Cortex of kidney (tissue), 1 donor: ENCODE measurements at places on chromosomes 4 and X.

- DNase-seq: no peak
Measured at GRCh38 chrX:125507119-125507518, 187.4 kb downstream of the TEX13C start.

DNA sequence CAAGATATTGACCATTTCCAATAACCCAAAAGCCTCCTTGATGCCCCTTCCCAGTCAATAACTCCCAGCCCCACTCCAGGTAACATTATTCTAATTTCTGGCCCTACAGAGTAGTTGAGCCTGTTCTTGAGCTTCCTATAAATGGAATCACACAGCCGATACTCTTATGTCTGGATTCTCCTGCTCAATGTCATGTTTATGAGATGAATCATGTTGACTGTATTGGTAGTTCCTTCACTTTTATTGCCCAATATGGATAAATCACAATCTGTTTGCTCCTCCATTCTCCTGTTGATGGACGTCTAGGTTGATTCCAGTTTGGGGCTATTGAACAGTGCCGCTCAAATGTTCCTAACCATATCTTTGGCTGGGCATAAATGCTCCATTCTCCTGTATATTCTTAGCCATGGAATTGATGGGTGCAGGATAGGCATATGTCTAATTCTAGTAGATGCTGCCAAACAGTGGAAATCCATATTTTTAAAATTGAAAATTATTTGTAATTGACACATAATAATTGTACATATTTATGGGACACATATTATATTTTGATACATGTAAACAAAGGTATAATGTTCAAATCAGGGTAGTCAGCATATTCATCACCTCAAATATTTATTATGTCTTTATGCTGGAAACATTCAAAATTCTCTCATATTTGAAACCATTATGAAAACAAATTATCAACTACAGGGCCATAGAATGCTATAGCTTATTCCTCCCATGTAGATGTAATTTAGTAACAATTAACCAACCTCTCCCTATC, 40.5 kb upstream of the SLC2A9 start:
- DNase-seq: no peak

DNA sequence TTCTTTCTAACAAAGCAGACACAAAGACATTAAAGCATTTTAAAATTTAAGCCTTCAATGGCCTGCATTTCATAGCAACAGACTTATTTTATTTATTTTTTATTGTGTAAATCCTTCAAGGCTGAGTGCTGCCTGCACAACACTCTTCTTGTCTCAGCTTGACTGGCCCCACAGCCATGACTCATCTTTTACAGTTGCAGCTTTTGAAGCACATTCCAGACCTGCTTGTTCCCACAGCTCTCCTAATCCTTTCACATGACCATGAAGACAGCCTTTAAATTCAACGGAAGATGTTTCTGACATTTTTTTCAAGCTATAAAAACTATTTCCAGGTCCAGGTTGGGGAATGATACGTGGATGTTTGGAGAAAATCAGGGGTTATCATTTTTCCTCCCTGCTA, 276.9 kb upstream of the TACR3 start:
- no peak for DNase-seq

DNA sequence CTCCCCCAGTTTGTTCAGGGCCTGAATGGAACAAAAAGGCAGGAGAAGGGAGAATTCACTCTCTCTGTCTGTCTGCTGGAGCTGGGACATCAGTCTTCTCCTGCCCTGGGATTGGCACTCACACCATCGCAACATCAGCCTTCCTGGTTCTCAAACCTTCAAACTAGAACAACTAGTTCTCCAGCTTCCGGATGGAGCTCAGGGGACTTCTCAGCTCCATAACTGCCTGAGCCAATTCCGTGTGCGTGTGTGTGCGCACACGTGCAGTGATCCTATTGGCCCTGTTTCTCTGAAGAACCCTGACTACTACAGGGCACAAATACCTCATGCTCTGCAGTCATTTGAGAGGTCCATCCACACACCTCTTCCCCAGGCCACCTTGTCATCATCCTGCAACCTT, 18.7 kb upstream of the MAN2B2 start:
- DNase-seq: no peak

DNA sequence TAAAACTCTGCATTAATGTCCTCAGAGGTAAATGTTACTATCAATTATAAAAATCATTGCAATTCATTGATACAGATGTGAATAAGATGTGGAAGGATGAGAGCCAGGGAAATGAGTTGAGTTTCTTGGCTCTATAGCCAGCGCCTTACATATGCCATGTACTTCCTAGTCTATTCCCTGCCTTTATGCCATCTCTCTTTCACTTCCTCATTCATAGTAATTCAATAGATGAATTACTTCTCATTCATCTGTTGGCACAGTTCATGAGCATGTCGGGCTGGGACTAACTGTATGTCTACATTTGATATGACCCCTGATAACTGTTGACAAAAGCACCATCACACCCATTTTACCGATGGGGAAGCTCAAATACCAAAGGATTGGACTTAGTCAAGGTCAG, 55.7 kb downstream of the LNX1 start:
- DNase-seq: no peak

GRCh38 chr4:108142870-108143269, 25.9 kb downstream of the LEF1 start:
- DNase-seq: no peak

DNA sequence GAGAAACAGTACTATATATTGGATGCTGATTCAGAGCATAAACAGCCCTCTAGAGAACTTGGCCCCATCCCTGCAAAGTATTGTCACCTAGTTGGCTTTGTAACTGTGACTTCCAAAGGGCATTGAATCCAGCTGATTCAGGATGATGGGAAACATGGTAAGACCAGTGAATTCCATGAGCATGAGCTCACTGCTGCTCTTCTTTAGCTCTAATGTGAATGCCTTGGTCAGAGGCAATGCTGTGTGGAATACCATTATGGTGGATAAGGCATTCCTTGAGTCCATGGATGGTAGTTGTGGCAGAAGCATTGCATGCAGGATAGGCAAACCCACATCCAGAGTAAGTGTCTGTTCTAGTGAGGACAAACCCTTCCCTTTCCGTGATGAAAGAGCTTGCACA, 365.6 kb upstream of the EDA2R start:
- no peak for DNase-seq

- DNase-seq: no peak
Measured at GRCh38 chrX:9286234-9286633, 178.6 kb upstream of the TBL1X start.

- no peak for DNase-seq
Measured at GRCh38 chr4:106478152-106478551, 109.6 kb upstream of the GIMD1 start.

DNA sequence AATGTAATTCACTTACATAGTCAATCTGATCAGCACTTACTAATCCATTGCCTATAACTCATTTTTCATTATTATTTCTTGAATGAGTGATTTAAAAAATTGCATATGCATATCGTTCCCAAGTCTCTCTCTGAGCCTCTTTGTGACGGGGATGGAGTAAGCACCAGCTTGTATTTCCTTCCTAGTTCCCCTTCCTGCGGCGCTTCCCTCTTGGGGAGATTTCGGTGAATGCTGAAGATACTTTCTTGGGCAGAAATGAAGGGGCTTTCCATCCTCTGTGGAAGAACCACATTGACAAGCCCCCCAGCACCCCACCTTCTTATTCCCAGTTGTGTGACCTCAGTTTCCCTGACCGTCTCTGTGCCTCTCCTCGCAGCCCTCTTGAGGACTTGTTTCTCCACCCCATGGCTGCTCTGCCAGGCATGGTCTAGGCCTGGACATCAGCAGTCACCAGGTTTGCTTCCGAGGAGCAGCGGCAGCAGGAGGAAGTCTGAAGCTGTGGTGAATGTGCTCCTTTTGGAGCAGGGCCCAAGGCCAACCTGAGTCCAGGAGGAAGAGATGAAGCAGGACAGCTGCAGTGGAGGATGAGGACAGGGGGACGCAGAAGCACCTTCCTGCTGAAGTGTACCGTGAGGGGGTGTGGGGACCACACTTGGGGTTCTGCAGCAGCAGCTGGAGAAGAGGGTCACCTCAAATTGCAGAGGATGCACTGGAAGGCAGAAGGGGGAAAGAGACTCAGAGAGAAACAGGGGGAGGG, 124.9 kb downstream of the IRF2 start:
- DNase-seq: no peak

GRCh38 chrX:125131164-125131563, 188.5 kb upstream of the TEX13C start:
- DNase-seq: no peak

DNA sequence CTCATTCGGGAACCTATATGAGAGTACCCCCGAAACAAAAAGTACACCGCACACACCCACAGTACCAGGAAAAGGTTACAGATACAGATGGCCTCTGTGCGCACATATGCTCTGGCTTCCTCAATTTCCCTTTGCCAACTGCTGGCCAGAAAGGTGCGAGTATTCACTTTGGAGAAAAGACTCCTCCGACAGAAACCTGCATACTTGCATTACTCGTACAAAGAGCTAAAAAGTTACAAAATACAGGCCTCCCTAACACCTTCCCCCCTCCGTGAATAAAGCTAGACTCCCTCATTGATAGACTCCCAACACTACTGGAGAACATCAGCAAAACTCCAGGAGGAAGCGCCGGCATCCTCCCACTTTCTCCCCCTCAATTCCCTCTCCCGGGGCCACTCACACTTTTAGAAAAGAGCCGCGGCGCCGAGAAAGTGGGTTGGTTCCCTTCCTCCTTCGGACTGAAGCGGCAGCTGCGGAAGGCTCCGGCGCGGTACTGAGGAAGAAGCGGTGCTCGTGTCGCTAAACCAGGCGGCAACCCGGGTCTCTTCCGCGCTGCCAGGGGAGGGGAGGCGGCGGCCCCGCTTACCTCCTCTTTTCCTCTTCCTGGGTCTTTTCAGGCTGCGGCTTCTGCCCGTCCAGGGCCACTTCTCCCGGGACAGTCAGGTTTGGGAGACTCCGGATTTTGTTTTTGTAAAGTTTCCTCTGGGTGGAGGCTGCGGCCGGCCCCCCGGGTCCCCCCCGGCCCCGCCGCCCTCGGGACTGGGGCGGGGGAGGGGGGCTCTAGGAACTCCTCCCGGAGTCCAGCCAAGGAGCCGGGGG, 1.1 kb downstream of the FBXW7 start:
- no peak for DNase-seq

GRCh38 chrX:264634-265455, 16.3 kb upstream of the PLCXD1 start:
- DNase-seq: no peak

DNA sequence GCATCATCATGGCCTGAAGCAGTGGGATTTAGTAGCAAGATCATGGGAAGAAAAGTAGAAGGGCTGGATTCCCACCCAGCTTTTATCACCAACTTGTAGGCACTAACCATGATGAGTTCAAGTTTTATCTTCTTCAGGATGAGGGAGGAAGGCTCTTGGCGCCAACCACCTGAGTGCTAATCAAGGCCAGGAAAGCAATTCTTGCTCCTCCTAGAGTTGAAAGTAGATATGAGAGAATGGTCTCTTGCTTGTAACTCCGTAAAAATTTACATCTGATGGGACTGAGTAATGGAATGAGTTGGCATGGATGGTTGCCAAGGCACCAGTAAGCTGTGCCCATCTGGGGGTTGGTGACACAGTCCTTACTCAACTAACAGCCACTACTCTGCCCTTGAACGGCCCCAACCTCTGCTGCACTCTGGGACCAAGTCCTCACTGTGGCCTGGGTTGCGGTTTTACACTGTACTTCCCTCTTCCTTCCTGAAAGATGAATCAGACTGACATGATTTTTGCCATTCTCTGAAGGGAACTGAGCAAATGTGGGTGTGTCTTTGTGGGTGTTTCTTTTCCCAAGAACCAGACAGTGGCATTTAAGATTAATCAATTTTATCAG, 39.4 kb upstream of the NDP start:
- no peak for DNase-seq

GRCh38 chr4:25882226-25882625, 19.4 kb upstream of the SEL1L3 start:
- DNase-seq: no peak

DNA sequence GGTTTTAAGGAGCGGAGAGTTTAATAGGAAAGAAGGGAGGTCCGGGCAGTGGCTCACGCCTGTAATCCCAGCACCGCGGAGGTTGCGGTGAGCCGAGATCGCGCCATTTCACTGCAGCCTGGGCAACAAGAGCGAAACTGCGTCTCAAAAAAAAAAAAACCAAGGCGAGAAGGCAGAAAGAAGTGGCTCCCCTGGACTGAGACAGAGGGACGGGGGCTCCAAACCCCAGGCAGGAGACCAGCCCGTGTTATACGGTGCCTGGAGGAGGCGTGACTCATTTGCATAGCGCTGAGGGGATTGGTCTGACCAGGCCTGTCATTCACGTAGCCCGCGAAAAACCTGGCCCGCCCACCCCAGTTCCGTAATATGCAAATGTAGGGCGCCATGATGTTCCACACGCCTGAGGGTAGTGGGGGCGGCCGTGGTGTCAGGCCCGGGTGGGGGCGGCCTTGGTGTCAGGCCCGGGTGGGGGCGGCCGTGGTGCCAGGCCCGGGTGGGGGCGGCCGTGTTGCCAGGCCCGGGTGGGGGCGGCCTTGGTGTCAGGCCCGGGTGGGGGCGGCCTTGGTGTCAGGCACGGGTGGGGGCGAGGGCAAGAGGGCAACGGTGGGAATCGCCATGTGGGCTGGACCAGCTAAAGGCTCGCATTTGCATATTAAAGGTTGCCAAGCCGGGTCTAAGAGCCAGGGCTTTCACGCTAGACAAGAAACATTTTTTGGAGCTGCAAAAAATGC, 2.1 kb downstream of the PLCXD1 start:
- no peak for DNase-seq

DNA sequence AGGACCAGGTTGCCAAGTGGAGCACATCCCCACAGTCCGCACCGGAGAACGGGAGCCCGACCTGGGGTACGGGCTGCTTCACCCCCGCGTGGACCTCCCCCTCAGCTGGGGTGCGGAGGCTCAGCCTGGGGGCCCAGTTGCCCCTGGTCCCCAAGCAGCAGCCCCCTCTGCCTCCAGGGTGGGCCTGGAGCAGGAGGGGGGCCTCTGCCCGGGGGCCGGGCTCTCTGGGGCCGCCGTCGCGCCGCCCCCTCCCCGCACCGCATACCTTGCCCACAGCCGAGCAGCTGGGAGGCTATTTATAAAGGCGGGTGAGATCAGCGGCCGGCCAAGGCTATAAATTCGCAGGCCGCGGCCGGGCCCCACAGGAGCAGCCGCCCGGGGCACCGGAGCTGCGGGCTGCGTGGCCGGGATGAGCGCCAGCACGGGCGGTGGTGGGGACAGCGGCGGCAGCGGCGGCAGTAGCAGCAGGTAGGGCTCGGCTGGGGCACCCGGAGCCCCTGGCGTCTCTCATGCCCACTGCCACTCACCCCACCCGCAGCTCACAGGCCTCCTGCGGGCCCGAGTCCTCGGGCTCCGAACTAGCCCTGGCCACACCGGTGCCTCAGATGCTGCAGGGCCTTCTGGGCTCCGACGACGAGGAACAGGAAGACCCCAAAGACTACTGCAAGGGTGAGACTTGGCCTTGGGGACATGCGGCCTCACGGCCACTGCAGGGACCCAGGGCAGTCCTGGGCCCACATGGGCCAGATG, at the start of gene SRPK3:
Gene SRPK3, plus strand, starts transcription at position 364 of the 750 bp plus-strand sequence. Its CDS starts 46 bp downstream, at position 410.
- no peak for DNase-seq

DNA sequence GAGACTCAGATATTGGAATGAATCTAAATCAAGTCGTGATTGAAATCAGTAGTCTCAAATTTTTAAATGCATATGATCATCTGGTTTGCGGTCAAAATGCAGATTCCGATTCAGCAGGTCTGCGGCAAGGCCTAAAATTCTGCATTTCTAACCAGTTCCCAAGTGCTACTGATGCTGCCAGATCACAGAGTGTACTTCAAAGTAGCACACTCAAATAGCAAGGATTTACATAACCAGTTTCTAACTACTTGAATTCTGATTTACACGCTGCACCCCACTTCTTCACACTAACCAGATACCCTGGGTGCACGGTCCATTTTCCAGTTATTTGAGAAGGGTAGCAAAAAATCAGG, 752 bp downstream of the MBTPS2 start:
- DNase-seq: no peak

GRCh38 chr4:82951196-82951595, 50.7 kb downstream of the THAP9 start:
- DNase-seq: no peak
